ENCODE measurements at places on chromosomes 11 and 22.

DNA sequence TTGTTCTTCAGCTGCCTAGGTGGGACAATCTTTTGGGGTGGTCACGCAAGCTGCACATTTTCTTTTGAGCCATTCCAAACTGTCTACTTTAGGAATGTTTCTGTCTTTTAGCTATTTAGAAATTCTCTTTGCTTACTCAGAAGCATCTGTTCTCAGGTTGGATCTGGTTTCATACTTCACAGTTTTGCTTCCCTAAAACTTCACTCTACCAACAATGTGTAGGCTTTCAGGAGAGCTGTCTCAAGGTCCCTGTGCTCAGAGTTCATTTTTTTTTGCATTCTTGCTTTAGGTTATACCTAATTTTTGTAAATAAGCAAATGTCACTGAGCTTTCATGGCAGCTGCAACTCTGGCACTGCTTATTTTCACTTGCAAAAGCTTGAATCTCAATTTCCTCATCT is 36.7 kb downstream of the CCDC90B start:
- DNase-seq = no peak

DNA sequence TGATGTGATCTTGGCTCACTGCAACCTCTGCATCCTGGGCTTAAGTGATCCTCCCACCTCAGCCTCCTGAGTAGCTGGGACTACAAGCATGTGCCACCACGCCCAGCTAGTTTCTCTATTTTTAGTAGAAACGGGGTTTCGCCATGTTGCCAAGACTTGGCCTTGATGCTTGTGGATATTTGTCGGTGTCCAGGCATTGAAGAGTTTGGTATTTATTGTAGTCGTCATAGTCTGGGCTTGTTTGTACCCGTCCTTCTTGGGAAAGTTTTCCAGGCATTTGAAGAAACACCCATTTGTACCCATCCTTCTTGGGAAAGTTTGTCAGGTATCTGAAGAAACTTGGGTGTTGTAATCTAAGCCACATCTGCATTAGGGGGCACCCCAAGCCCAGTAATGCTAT is 28.7 kb downstream of the FCHSD2 start:
- DNase-seq = no peak

DNA sequence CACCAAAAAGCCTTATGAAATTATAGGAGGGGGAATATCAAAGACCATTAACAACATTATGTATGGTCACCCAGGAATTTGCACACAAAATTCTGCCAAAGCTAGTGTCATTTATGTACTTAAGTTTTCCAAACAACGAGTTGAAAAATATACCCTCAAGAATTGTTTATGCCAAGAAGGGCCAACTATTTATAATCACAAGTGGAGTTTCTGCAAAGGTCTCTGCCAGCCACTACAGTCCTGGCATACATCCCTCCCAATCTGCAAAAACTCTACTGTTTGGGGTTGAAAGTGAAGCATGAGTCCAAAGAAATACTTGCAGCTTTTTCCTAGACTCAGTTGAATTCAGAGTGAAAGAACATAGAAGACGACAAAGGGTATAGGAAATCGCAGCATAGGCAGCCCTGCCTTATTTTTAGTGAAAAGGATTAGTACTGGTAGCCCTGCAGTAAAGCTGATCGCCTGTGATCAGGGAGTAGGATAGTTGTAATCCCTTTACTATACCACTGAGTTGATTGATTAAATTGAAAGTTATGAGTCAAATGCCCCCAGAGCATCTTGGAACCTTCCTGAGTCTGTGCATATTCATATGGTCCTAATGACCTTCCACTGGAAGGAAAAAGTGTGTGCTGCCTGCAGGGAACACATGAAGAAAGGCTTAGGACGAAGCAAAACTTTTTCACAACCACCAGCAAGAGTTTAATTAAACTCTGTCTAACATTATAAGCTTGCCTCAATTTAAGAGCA is 144.0 kb downstream of the SPON1 start:
- DNase-seq = no peak

- no peak for DNase-seq
Observed at GRCh38 chr11:15874704-15875103, 481.6 kb downstream of the SOX6 start.

DNA sequence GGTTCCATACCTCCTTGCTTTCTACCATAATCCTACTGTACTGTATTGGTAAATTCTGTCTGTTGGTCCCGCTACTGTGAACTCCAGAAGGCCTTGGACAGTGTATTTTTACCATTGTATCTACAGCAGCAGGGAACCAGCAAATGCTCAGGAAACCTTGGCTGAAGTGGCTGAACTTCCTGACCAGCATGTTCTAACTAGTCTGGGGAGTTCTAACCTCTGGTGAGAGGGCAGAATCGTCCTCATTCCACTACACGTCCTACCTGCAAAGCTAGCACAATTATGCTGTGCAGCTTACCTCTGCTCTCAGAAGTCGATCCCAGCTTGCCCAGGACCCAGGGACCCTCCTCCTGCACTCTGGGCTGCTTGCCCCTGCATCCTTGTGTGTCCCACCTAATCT is 283.1 kb downstream of the TENM4 start:
- no peak for DNase-seq
